ENCODE measurements at places on chromosomes 4 and X. TPM values are rescaled to one million over a fixed set of nuclear protein-coding genes. Genes with fewer than 3 reads are reported as not detected.
A peak's percentile ranks its signal among the peaks of the same experiment; 100 is the strongest.

The PROM1 gene
- total RNA-seq = not detected

The TMSB15B gene
- total RNA-seq = 6.2 TPM

The SPANXA1 gene
- not detected for total RNA-seq

The NPNT gene
- not detected for total RNA-seq

The TLR2 gene
- 1.6 TPM for total RNA-seq

The FRG2 gene
- total RNA-seq = not detected

The CSN1S1 gene
- not detected for total RNA-seq

The MTMR8 gene
- total RNA-seq = 5.8 TPM

The CYP2U1 gene
- total RNA-seq = 1.5 TPM

The MAGIX gene
- 1.0 TPM for total RNA-seq

The RLIM gene
- total RNA-seq = 37.5 TPM

The CD99L2 gene
- total RNA-seq = 15.7 TPM

The CSAG3 gene
- not detected for total RNA-seq

The ARHGAP24 gene
- total RNA-seq = not detected

DNA sequence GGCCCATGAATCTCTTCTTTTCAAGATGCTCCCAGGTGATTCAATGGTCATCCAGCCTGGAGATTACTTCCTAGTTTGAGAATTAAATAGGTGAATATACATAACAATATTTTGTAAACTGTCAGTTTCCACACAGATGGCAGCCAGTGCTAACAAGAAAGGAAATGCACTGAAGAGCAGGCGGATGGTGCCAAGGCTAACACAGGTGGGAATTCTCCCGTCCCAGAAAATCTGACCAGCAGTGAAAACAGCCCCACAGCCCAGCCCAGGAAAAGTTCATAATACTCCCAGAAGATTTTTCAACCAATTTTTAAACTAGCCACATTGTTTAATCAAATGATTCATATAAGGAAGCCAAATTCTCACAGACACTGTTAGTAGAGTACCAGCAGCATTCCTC is 387.2 kb upstream of the GATB start:
- no peaks in the 10 kb centered on the region for H3K27me3 ChIP-seq
- H3K27ac ChIP-seq = no peak overlapping the region
- DNase-seq = no peak
- peaks cover 19% of the 10 kb centered on the region for H3K36me3 ChIP-seq

- DNase-seq = no peak
- H3K27ac ChIP-seq = no peak overlapping the region
- H3K27me3 ChIP-seq = no peaks in the 10 kb centered on the region
- no peak overlapping the region for H3K4me3 ChIP-seq
These were observed 935.0 kb upstream of the INTU start for GRCh38 chr4:126697748-126698147.

DNA sequence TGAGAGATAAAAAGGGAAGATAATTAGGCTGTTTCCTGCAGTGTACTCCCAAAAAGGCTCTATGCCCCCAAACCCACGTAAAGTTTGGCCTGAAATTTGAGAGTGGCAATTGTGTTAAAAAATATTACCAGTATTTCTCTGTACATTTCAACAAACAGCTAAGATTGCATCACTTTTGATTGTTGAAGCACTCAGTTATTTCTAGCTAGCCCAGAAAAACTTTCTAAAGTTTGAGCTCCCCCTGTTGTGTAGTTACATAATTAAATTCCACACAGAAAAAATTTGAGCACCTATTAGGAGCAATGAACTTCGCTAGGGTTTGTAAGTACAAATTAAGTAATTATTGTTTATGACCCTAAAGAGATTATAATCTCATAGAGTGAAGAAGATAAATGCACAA is 109.4 kb downstream of the DLG3 start:
- H3K4me1 ChIP-seq = peaks cover 12% of the 10 kb centered on the region
- no peak for DNase-seq
- H3K27ac ChIP-seq = no peak overlapping the region
- no peaks in the 10 kb centered on the region for H3K36me3 ChIP-seq
- no peak overlapping the region for H3K4me3 ChIP-seq
- H3K27me3 ChIP-seq = no peaks in the 10 kb centered on the region

GRCh38 chr4:138445098-138445497 is 202.9 kb upstream of the SLC7A11 start:
- H3K4me1 ChIP-seq = no peaks in the 10 kb centered on the region
- no peaks in the 10 kb centered on the region for H3K36me3 ChIP-seq
- H3K27ac ChIP-seq = no peak overlapping the region
- no peak for DNase-seq
- no peak overlapping the region for H3K4me3 ChIP-seq

DNA sequence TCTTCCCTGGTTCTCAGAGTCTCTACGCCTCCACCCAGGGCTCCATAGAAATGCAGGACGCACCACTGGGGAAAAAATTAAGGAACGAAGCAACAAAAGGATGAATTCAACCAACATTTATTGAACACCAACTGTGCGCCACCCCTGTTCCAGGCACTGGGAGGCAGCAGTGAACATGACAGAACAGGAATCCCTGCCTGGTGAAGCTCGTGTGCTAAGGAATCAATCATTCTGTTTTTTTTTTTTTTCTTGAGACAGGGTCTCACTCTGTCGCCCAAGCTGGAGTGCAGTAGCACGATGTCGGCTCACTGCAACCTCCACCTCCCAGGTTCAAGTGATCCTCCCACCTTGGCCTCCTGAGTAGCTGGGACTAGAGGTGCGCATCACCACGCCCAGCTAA is 1.9 kb upstream of the FTSJ1 start:
- peaks cover 9% of the 10 kb centered on the region for H3K36me3 ChIP-seq
- H3K27ac ChIP-seq = no peak overlapping the region
- H3K27me3 ChIP-seq = no peaks in the 10 kb centered on the region

DNA sequence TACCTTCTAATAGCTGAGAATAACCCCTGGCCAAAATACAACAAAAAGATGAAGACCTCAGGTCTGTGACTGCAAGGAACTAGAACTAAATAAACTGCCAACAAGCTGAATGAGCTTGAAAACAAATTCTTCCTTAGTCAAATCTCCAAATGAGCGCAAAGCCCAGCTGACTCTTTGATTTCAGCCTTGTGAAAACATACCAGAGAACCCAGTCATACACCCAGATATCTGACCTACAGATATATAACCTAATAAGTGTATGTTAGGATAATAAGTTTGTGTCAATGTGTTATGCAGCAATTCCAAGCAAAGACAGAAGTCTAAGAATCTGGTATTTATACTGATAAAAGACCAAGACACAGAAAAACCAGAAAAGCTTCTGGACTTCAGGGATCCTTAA is 38.0 kb upstream of the ADGRL3 start:
- H3K4me3 ChIP-seq = no peak overlapping the region
- H3K27ac ChIP-seq = no peak overlapping the region
- H3K36me3 ChIP-seq = no peaks in the 10 kb centered on the region
- no peaks in the 10 kb centered on the region for H3K27me3 ChIP-seq
- no peak for DNase-seq

- DNase-seq = no peak
- no peak overlapping the region for H3K27ac ChIP-seq
- H3K27me3 ChIP-seq = no peaks in the 10 kb centered on the region
These were observed 20.9 kb downstream of the RGS12 start for GRCh38 chr4:3313556-3314228.

DNA sequence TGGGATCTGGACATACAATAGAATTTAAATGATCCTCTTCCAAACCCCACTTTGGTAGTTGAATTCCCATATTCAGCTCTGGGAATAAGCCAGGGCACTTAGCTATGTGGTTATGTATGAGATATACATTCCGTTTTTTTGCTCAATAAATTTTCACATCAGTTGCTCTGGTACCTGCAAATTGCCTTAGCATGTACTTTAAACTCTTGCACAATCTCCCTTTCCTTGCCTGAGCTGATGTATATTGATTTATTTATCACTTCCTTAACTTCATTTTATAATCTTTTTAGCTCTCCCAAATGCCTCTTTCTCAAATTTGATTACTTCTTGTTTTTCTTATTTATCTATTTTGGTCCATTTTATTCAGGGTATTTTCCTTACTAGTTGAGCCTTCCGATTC is 90.1 kb upstream of the AGA start:
- no peaks in the 10 kb centered on the region for H3K27me3 ChIP-seq
- H3K27ac ChIP-seq = no peak overlapping the region
- no peaks in the 10 kb centered on the region for H3K4me1 ChIP-seq
- H3K4me3 ChIP-seq = no peak overlapping the region
- no peaks in the 10 kb centered on the region for H3K36me3 ChIP-seq

- no peaks in the 10 kb centered on the region for H3K4me1 ChIP-seq
- DNase-seq = no peak
- H3K4me3 ChIP-seq = no peak overlapping the region
These were observed 152.0 kb upstream of the FTHL17 start for GRCh38 chrX:31223817-31224216.

- no peaks in the 10 kb centered on the region for H3K27me3 ChIP-seq
- no peak overlapping the region for H3K27ac ChIP-seq
- H3K36me3 ChIP-seq = no peaks in the 10 kb centered on the region
- H3K4me3 ChIP-seq = no peak overlapping the region
These were observed 366.6 kb upstream of the GRIA3 start for GRCh38 chrX:122817321-122817955.

GRCh38 chr4:75025431-75025830 is 92.5 kb downstream of the PARM1 start:
- DNase-seq = no peak
- no peaks in the 10 kb centered on the region for H3K36me3 ChIP-seq
- no peak overlapping the region for H3K27ac ChIP-seq
- peaks cover 2% of the 10 kb centered on the region for H3K27me3 ChIP-seq

- H3K36me3 ChIP-seq = peaks cover 3% of the 10 kb centered on the region
- no peaks in the 10 kb centered on the region for H3K27me3 ChIP-seq
- no peak overlapping the region for H3K4me3 ChIP-seq
These were observed 360.6 kb downstream of the INPP4B start for GRCh38 chr4:142485452-142485851.

GRCh38 chr4:141126769-141127168 is 6.5 kb downstream of the RNF150 start:
- no peak overlapping the region for H3K27ac ChIP-seq
- no peak for DNase-seq
- peaks cover under 1% of the 10 kb centered on the region for H3K4me1 ChIP-seq
- H3K4me3 ChIP-seq = no peak overlapping the region
- H3K27me3 ChIP-seq = peaks cover 39% of the 10 kb centered on the region

- H3K4me1 ChIP-seq = no peaks in the 10 kb centered on the region
- peaks cover 1% of the 10 kb centered on the region for H3K36me3 ChIP-seq
- no peak overlapping the region for H3K4me3 ChIP-seq
- DNase-seq = no peak
- H3K27ac ChIP-seq = no peak overlapping the region
These were observed 69.1 kb downstream of the FBXL5 start for GRCh38 chr4:15586066-15586465.

DNA sequence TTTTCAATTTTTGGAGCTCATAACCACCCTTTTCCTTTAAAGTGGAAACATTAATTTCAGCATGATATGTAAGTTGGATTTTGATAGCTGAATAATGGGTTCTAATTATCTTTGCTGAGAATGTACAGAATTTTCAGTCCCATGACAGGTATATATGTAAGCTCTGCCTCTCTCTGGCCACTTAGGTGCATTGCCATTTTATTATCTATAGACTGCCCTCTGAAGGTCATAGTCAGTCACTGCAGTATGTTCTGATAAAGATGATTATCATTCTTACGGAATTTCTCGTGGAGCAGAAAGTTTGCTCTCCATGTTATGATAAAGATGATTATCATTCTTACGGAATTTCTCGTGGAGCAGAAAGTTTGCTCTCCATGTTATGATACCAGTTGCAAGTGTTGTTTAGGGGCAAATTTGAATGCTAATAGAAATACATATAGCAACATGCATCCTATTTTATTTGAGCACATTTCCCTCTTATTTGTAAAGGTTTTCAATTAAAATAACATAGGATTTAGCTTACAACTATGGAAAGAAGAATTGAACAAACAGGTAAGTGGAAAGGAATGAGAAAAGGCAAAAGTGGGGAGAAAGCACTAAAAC is 10.4 kb downstream of the AFP start:
- H3K4me3 ChIP-seq = no peak overlapping the region
- peaks cover 15% of the 10 kb centered on the region for H3K27me3 ChIP-seq
- no peak for DNase-seq
- no peak overlapping the region for H3K27ac ChIP-seq
- no peaks in the 10 kb centered on the region for H3K36me3 ChIP-seq

DNA sequence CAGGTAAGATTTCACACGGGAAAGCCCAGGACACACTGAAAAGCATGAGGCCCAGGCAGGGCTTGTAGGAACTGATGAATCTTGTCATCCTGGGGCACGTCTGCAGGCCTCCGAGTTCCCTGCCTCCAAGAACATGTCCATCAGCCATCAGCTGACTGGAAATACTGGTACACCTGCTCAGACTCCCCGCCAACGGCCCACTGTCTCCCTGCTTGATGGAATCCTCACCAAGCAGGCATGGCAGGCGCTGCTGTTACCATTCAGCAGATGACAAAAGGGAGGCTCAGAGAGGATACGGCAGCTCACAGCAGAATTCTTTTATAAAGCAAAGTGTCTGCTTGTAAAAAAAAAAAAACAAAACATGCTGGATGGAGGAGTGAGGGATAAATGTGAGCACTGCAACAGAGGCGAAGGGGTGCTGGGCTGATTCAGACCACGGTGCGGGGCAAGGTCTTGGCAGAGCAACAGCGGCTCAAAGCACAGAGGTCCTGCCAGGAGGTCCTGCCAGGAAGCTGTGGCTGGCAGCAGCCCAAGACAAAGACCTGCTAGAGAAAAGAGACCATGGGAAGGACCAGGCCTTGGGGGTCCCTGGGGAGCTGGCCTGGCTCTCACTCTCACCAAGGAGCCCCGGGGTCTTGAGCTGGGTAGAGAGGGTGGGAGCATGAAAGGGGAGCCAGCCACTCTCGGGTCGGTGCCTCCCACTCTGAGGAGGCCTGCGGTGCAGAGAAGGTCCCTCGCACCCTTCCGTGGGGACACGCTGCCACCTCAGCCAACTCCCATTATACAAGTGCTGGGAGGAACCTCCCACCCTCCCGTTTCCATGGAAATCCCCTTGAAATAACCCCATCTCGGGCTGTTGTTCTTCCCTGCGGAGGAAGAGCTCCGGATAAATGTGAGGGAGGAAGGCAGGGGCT is 25.6 kb downstream of the PPP2R2C start:
- no peak for DNase-seq
- H3K36me3 ChIP-seq = no peaks in the 10 kb centered on the region

DNA sequence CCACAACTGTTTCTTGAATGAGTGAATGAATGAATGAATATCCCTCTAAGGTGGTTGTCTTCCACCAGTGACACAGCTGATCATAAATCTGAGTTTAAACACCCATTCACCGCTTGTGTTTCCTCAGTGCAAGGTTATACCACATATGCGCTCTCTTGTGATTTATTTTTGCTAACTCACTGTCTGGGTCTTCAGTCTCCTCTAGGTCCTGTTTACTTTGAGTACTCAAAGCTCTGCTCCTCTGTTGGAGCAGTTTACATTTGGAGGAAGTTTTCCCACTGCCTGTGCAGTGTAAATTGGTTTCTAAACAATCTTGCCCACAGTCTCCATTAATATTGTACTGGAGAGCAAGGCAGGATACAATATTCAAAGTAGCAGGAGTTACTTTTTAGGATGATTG is 212.6 kb upstream of the JADE1 start:
- peaks cover 5% of the 10 kb centered on the region for H3K27me3 ChIP-seq
- no peak for DNase-seq
- peaks cover 1% of the 10 kb centered on the region for H3K36me3 ChIP-seq
- H3K4me3 ChIP-seq = no peak overlapping the region

- H3K36me3 ChIP-seq = peaks cover 2% of the 10 kb centered on the region
- peaks cover 1% of the 10 kb centered on the region for H3K4me1 ChIP-seq
- H3K4me3 ChIP-seq = no peak overlapping the region
- H3K27me3 ChIP-seq = no peaks in the 10 kb centered on the region
- peak; percentile 73 for DNase-seq
These were observed 4.4 kb upstream of the CXorf38 start for GRCh38 chrX:40651620-40652223.

- H3K27ac ChIP-seq = no peak overlapping the region
- no peaks in the 10 kb centered on the region for H3K27me3 ChIP-seq
- no peak overlapping the region for H3K4me3 ChIP-seq
- no peak for DNase-seq
- H3K4me1 ChIP-seq = peaks cover 2% of the 10 kb centered on the region
- H3K36me3 ChIP-seq = peaks cover 30% of the 10 kb centered on the region
These were observed 117.6 kb downstream of the FGF16 start for GRCh38 chrX:77564823-77565222.
